HFFc6 (cell line): ENCODE measurements at places on chromosomes 1 and 21. TPM values are rescaled to one million over a fixed set of nuclear protein-coding genes. Genes with fewer than 3 reads are reported as not detected.
A peak's percentile ranks its signal among the peaks of the same experiment; 100 is the strongest.

FCRL2 gene
- not detected in 3 replicates for total RNA-seq

DNA sequence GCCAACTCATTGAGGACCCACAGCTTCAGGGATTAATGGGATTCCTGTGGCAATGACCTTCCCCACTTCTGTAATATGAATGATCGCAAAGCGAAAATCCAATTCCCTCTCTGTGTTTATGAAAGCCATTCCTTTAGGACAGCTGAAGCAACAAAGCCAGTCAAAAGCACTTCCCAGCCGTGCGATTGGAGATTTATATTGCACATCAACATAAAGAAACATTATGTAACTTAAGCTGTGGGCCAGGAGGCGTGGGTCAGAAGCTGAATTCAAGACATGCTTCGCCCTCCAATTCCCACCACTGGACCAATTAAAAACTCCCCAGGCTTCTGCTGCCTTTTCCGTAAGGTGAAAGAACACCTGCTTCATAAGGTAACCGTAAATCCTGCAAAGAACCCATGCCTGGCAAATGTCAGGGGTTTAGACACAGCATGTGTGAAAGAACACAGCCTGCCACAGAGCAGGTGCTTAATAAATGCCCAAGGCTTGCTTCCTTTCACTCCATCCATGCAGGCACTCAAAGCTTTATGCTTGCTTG lies 138.9 kb upstream of the SOD1 start:
- peaks cover 3% of the 10 kb centered on the region; the same call in 1 of the 2 replicates for H3K27me3 ChIP-seq
- H3K4me1 ChIP-seq: no peaks in the 10 kb centered on the region
- H3K27ac ChIP-seq: no peak overlapping the region
- DNase-seq: no peak

DNA sequence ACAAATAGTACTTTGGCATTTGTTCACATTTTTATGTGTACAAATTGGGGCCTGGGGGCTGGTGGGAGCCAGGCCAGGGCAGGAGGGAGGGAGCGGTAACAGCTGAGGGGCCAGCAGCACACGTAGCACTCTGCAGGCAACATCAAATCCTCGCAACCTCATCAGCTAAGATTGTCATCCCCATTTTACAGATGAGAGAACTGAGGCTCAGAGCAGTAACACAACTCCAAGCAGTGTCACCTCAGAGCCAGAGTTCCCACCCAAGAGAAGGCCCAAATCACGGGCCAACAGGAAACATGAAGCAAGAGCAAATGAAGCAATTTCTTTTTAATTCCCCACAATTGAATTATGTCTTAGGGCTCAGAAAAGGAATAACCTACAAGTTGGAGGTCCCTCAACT lies 14.1 kb downstream of the IFFO2 start:
- no peaks in the 10 kb centered on the region for H3K36me3 ChIP-seq
- no peak overlapping the region for H3K4me3 ChIP-seq
- peak overlapping the region; percentile 56; the same call in 1 of the 2 replicates for H3K27ac ChIP-seq
- peaks cover 89% of the 10 kb centered on the region for H3K4me1 ChIP-seq
- peaks cover 4% of the 10 kb centered on the region for H3K27me3 ChIP-seq
- no peak for DNase-seq

CELA3B gene
- total RNA-seq: not detected in 2 replicates

NCF2 gene
- total RNA-seq: 0.51 to 2.8 TPM (median 1.8 TPM) in 3 replicates

GRCh38 chr21:41660748-41661147 lies 106.1 kb downstream of the RIPK4 start:
- no peak overlapping the region for H3K4me3 ChIP-seq
- peaks cover 22% of the 10 kb centered on the region for H3K27me3 ChIP-seq
- H3K27ac ChIP-seq: no peak overlapping the region
- DNase-seq: no peak
- H3K4me1 ChIP-seq: peaks cover 22% of the 10 kb centered on the region

GRCh38 chr1:62516600-62516999 lies 79.8 kb downstream of the USP1 start:
- no peaks in the 10 kb centered on the region; the same call in 1 of the 2 replicates for H3K27me3 ChIP-seq
- DNase-seq: no peak
- H3K36me3 ChIP-seq: peaks cover 44% of the 10 kb centered on the region
- no peak overlapping the region for H3K27ac ChIP-seq

DNA sequence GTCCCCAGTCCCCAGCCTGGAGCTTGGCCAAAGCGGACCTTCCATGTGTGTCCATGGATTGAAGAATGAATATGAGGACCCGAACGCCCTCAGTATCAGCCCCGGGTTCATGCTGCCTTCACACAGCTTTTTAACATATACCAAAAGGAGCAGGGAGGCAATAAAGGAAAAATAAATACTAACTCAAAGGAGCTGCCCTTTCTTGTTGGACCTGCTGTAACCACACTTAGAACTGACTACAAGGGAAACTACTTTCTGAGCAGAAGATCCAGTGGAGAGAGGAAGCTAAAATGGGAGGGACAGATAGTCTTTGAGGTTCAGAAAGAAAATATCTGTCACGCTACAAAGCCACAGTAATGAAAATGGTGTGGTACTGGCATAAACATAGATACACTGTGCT lies 48.6 kb downstream of the CNN3 start:
- H3K27me3 ChIP-seq: peaks cover 5% of the 10 kb centered on the region; the same call in 1 of the 2 replicates
- H3K36me3 ChIP-seq: no peaks in the 10 kb centered on the region
- no peak for DNase-seq
- H3K27ac ChIP-seq: no peak overlapping the region

TSPEAR gene
- total RNA-seq: not detected in 3 replicates

SPRR5 gene
- not detected in 3 replicates for total RNA-seq

GRCh38 chr1:185487936-185488335 lies 170.9 kb upstream of the IVNS1ABP start:
- no peak for DNase-seq
- peaks cover 5% of the 10 kb centered on the region; the same call in 1 of the 2 replicates for H3K36me3 ChIP-seq
- H3K4me1 ChIP-seq: peaks cover 24% of the 10 kb centered on the region
- no peak overlapping the region for H3K27ac ChIP-seq
- H3K27me3 ChIP-seq: peaks cover 5% of the 10 kb centered on the region

- no peak for DNase-seq
- H3K27ac ChIP-seq: no peak overlapping the region
- H3K4me3 ChIP-seq: peak overlapping the region; percentile 74; the same call in 1 of the 2 replicates
These were observed 274.4 kb downstream of the RPS6KC1 start for GRCh38 chr1:213325482-213325881.

DNA sequence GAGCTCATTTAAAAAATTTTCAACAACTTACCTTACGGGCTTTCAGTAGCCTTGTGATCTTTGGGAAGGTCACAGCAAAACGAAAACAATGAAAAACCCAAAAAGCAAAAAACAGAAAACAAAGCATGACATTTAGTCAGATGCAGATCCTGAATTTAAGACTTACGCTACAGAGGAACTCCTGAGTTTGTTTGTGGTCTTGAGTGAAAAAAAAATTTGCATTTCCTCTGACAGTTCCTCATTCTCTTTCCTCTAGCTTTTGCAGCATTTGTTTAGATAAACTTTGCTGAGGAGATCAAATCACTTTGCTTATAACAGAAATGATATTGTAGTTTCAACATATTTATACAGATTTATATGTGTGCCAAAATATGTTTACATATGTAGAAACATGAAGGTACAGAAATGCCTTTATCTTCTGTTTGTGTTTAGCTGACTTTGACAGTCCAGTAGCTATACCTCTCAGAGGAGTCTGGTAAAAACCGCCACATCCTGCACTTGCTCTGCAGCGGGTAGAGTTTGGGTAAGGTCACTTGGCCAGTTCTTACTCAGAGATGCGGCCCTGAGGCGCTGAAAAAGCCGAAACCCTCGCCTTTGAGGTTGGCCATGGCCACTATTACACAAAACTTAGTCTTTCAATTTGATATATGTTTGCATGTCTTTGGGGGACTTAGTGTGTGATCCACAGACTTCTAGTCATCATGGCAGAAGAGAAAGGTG lies 142.5 kb downstream of the TNR start:
- no peaks in the 10 kb centered on the region for H3K4me1 ChIP-seq
- H3K4me3 ChIP-seq: no peak overlapping the region
- no peak overlapping the region for H3K27ac ChIP-seq
- no peak for DNase-seq
- no peaks in the 10 kb centered on the region; the same call in 1 of the 2 replicates for H3K27me3 ChIP-seq

IL10 gene
- not detected in 3 replicates for total RNA-seq

PALMD gene
- total RNA-seq: not detected in 2 replicates

GRCh38 chr1:216047811-216048572 lies 375.3 kb downstream of the USH2A start:
- H3K4me3 ChIP-seq: no peak overlapping the region
- no peak overlapping the region for H3K27ac ChIP-seq
- H3K27me3 ChIP-seq: no peaks in the 10 kb centered on the region
- H3K36me3 ChIP-seq: peaks cover 4% of the 10 kb centered on the region; the same call in 1 of the 2 replicates
- DNase-seq: no peak
- peaks cover 36% of the 10 kb centered on the region for H3K4me1 ChIP-seq

GRCh38 chr1:23196627-23197328 lies 20.5 kb downstream of the HTR1D start:
- peak overlapping the region; percentile 70 for H3K4me3 ChIP-seq
- H3K36me3 ChIP-seq: no peaks in the 10 kb centered on the region
- DNase-seq: peak; percentile 96
- peak overlapping the region; percentile 97 for H3K27ac ChIP-seq
- H3K27me3 ChIP-seq: no peaks in the 10 kb centered on the region; the same call in none of the 2 replicates

DNA sequence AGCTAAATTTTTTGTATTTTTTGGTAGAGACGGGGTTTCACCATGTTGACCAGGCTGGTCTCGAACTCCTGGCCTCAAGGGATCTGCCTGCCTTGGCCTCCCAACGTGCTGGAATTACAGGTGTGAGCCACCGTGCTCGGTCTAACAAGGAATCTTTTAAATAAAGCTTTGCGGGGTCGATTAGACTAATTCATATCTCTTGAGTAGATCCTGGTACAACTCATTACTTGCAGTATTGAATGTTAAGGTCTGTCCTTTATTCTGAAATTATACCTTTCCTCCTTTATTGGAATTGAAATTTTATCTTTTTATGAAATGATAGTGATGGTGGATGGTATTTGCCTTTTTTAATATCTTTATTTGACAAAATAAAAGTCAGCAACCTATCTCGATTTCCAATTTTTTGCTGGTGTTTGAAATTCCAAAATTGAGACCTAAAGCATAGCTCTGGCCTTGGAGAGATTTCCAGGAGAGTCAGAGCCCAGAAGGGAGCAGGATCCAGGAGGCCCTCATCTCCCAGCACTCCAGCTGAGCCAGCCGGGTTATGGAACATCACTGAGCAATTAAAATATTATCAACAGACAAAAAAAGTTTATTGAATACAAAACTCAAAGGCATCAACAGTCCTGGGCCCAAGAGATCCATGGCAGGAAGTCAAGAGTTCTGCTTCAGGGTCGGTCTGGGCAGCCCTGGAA lies 4.7 kb downstream of the S100A2 start:
- peaks cover 1% of the 10 kb centered on the region; the same call in 1 of the 2 replicates for H3K27me3 ChIP-seq
- peaks cover 5% of the 10 kb centered on the region; the same call in 1 of the 2 replicates for H3K36me3 ChIP-seq
- no peak overlapping the region for H3K4me3 ChIP-seq
- H3K27ac ChIP-seq: no peak overlapping the region

TAL1 gene
- total RNA-seq: not detected in 3 replicates

CSDE1 gene
- total RNA-seq: 499 to 530 TPM (median 527 TPM) in 3 replicates

DNA sequence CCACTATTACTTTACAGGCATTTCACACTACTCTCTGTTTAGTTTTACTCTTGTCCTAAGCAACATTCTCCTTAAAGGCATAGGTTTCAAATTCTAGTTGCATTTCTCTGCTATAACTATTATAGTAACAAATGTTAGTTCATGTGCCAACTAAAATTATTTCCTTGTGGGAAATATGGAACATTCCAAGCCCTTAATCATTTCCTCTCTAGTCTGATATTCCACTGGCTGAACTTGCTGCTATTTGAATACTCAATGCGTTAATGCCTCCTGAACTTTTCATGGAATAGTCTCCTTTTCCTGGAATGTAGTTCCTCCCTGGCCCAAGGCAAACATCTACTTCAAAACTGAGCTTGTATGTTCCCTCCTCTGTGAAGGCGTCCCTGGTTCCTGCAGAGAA lies 19.3 kb upstream of the TBX19 start:
- H3K36me3 ChIP-seq: peaks cover 27% of the 10 kb centered on the region
- peaks cover 30% of the 10 kb centered on the region for H3K4me1 ChIP-seq
- H3K27ac ChIP-seq: peak overlapping the region; percentile 83
- H3K27me3 ChIP-seq: no peaks in the 10 kb centered on the region

GRCh38 chr1:168637350-168637991 lies 61.1 kb downstream of the XCL1 start:
- 0 out of 2 replicates have a peak, but pooled peaks cover 2% of the 10 kb centered on the region for H3K27me3 ChIP-seq
- H3K4me1 ChIP-seq: peaks cover 13% of the 10 kb centered on the region
- DNase-seq: peak; percentile 39
- H3K27ac ChIP-seq: no peak overlapping the region; the same call in 1 of the 2 replicates
- no peaks in the 10 kb centered on the region for H3K36me3 ChIP-seq

SPATA46 gene
- total RNA-seq: not detected in 3 replicates

GRCh38 chr1:59025898-59026426 lies 242.1 kb upstream of the JUN start:
- H3K27ac ChIP-seq: no peak overlapping the region
- no peak for DNase-seq
- H3K4me3 ChIP-seq: peak overlapping the region; percentile 62
- H3K4me1 ChIP-seq: peaks cover 9% of the 10 kb centered on the region
- H3K27me3 ChIP-seq: no peaks in the 10 kb centered on the region

RNU1-4 gene
- total RNA-seq: 1,140 to 1,455 TPM (median 1,191 TPM) in 3 replicates

DNA sequence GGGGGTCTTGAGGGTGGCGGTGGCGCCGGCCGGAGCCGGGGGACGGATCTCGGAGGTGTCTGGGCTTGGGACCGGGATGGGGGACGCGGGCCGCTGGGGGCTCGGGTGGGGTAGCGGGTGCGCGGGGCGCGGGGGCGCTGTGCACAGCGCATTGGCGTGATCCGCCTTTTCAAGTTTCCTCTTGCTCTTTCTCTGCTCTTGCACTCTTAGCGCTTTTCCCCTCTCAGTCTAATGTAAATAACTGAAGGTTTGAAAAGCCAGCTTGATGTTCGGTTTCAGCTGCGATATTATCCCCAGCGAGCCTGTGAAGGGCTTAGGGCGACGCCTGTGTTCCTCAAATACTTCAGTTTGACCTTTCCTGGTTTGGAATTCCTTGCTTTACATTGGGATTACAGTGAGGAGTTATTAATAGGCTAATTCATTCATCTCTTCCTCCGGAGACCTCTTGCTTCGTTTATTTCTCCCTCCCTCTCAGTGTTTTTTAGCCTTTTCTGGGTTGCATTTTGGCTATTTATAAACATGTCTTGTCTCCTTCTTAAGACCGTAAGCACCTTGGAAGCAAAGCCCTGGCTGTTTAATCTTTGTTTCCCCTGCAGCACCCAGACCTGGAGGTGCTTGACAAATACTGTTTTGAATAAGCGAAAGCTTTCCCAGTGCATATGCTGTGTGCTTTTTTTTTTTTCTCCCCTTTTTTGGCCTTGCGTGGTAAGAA lies 693 bp downstream of the RAB4A start:
- H3K4me3 ChIP-seq: peak overlapping the region; percentile 97
- 0 out of 2 replicates have a peak, but pooled peaks cover 4% of the 10 kb centered on the region for H3K36me3 ChIP-seq
- peaks cover 2% of the 10 kb centered on the region for H3K27me3 ChIP-seq
- DNase-seq: no peak
- H3K27ac ChIP-seq: peak overlapping the region; percentile 87
- peaks cover 24% of the 10 kb centered on the region for H3K4me1 ChIP-seq

CLCA4 gene
- total RNA-seq: not detected in 3 replicates
